ENCODE measurements at places on chromosomes 5 and 9.

DNA sequence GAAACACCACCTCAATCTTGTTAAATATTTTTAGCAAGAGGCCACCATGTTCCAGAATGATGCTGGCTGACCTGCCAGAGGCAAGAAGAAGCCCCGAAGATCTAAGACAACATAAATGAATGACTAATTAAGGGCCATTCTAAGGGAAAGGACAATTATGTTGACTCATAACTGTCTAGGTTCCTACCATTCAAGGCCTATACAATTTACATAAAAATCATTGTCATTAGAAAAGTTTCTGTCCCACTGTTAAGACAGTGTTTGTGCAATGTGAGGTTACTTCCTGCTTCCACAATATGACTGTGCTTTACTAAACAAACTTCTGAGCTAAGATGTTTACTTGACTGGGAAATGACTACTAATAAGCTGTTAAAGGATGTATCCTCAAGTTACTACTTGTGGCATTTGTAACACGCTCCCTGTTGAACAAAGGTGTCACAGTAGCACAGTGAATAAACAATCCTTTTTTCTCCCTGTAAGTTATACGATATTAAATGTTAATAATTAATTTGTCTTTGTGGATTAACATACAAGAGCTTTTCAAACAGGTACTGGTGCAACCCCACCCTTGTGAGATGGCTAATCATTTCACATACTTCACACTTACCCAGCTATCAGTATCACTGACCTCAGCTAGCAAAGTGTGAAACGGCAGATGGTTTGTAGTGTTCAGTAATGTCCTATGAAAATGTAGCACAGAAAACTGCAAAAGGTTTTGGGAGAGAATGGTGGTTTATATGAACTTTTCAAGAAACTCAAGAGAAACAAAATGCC lies 195.8 kb downstream of the EFNA5 start:
- DNase-seq: no peak

DNA sequence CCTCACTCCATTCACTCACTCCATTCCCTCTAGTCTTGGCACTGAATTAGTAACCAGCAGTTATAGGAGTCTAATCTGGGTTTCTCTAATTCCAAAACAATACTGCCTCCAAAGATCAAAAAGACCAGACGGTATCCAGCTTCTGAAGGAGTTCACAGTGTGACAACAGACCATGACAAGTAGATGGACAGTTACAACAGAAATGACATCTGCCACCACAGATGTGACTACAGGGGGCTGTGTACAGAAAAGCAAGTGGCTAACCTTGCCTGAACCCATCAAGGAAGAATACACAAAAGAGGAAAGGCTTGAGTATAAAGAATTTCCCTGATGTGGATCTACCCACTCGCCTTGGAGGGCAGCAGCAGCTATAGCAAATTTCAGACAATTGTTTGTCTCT lies 112.4 kb downstream of the ACTL7B start:
- no peak for DNase-seq

DNA sequence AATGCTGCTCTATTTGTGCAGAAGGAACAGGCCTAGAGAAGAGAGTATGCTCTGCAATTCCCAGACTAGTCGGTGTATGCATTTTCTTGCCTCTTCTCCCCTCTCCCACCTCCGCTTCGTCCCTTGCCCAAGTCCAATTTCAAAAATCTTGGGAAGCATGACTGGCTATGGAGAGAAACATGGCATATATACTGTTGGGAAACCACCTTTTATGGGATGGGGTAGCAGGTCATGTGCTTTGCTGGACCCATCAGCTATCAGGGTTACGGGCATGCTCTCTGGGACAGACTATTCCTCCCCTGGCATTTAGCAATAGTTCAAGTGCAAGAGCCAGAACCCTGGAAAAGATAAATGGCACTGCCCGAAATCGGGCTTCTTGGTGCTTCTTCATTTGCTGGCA lies 12.0 kb downstream of the ISL1 start:
- DNase-seq: no peak

GRCh38 chr5:55701462-55702103 lies 10.5 kb downstream of the SLC38A9 start:
- no peak for DNase-seq

DNA sequence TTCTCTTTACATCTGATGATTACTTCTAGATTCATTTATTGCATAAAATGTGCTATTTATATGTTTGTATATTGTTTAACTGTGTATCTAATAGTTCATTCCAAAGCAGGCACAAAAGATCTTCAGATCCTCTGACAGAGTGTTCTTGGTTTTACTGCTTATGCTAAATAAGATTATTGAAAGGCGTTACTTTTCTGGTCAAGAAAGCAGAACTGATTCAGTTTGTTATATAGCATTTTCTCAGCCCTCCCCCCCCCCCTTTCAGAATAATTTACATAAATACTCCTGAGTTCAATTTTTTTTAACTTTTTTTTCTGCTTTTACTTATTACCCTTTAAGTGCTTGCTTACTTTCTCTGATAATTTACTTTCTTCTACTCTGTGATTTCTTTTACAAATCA lies 15.4 kb downstream of the CDC42SE2 start:
- DNase-seq: no peak

DNA sequence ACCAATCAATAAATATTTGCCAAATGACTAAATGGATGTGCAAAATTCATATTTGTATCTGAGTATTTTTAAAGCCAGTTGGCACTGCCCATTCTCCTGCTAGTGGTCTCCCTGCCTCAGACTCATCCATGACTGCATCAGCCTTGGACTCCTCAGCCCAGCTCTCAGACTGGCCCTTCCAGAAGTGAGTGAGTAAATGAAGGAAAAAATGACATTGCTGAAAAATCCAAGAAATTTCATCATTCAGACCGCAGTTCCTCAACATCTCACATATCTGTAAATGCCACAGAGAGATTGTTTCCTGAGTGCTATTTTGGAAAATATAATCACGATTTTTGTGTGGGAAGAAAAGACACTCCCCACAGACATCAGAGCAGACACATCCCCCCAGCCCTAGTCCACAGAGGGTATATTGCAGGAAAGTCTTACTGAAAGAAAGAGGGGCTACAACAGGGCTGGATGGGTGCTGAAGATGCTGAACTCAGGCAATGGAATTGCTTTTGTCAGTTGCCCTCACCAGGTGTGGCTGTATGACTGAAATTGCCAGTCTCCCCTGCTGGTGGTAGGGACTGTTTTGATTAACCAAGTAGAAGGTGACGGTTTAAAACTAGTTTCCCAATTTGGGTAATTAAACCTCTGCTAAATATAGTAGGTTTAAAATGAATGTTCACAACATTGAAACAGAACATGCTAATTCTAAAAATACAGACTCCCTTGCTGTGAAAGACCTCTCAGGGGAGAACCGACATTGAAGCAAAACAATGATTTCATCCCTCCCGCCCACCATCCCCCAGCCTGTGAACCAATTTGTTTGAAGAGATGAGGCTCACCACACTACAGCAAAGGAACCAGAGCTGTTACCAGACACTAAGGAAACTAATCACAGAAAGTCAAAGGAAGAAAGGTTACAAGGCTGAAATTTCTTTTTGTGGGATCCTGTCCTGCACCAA lies 158.8 kb downstream of the DEPDC1B start:
- no peak for DNase-seq

DNA sequence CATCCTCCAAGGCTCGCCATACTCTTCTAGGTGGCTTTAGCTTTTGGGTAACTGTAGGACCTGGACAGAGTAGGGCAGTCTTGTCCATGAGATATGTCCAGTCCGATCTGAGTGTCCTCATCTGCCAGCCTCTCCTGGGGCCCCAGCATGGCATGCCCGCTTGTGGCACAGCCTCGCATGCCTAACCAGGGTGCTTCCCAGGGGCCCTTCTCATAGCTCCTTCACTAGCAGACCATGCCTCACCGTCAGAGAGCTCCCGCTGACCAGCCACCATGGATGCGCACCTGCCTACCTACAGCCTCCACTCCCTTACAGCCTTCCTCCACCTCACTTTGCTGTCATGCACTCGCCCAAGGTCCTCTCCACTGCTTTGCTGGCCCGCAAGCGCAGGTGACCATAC lies 60.6 kb upstream of the FNIP1 start:
- DNase-seq: no peak

DNA sequence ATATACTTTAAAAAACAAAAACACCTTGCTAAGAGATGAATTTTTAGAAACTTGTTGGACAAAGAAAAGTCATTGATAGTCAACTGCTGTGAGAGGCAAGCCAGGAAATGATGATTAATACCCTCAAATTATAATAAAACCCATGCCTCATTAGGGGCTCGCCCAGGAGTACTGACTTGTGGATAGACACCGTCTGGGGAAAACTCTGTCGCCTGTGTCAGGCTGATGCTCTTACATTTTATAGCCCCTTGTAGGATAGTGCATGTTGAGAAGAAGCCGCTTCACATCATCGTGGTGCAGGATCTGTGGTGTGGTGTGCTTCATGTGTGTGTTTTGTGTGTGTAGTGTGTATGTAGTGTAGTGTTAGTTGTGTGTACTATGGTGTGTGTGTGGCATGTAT lies 39.1 kb downstream of the SYK start:
- no peak for DNase-seq

DNA sequence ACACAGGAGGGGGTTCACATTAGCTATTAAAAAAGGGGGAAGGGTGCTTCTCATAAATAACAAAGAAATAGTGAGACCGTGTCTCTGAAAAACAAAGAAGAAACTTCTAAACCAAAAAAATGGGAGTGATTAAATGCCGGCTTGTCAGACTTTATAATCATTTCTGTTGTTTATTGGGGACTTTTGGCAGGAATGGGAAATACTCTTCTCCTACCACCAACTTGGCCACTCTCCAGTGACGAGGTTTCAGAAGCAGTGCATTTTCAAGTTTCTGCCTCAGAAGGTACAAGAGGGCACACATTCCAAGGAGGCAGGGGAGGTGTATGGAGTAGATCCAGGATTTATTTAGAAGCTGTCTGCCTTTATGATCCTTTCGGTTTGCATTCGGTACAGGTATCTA lies 46.2 kb downstream of the LIX1 start:
- DNase-seq: no peak

DNA sequence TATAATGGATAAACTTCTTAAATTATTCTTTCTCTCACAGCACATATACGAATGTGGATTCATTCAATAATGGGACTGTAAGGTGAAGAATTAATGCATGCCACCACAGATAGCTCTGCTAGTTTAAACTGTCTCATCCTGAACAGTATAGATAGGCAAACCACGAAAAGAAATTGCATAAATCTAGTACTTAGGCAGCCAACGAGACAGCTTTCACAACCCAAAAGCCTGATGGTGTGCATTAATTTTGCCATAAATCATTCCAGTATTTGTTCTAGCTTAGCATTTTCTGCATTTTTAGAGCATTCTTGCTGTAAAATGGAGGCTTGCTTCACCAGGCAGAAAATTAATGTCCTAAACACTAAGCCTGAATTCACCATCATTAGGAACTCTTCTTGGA lies 834.2 kb upstream of the DMAC1 start:
- DNase-seq: no peak

GRCh38 chr5:94694671-94695070 lies 76.2 kb downstream of the SLF1 start:
- no peak for DNase-seq

- no peak for DNase-seq
These were observed 63.1 kb upstream of the CD180 start for GRCh38 chr5:67259548-67260215.

DNA sequence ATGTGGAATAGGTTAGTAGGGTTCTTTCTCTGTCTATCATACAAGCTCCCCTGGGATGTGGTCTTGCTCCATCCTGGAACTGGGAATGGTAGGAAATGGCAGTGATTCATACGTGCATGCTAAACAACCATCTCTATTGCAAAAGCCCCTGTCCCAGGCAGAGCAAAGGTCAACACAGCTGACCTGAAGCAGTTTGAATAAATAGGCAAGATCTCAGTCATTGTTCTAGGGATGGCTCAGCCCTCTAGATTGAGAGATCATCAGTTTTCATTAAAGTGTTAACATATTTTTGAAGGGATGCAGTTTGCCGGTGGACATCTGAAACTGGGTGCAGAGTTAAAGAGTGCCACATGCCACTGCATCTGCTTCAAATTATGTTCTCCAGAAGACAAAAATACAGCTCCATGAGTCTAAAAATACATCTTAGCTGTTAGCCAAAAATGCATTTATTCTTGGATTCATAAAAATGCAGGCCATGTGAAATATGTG lies 224.1 kb downstream of the ESM1 start:
- no peak for DNase-seq

- no peak for DNase-seq
These were observed 124.1 kb upstream of the STC2 start for GRCh38 chr5:173452119-173452905.

DNA sequence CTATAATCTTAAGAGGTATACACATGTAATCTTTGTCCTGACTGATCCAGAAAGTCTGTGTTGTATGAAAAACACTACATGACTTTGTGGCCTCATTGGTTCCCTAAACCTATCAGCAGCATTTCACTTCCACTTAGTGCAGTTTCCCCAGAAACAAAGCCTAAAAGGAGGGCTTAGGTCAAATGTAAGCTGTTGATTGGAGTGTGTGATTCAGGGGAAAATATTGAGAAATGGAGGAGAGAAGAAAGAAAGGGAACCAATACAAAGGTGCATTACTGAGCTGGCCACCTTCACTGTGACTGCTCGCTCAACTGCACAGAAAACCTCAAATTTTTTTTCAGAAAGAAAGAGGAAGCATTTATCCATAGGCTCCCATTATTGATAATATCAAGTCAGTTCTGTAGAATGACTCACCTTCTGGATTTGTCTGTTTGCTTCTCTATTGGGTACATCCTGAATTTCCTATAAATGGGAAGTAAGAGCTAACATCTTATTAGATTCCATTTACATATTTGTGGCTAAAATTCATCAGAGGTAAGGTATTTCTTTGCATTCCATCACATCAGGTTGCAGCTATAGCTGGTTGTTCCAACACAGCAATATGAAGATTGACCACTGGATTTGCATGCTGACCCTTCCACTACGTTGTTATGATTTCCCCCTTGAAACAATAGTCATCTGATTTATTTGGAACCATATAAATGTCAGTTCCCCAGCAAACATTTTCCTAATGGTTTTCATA lies 10.3 kb upstream of the FST start:
- no peak for DNase-seq

- no peak for DNase-seq
These were observed 28.8 kb upstream of the PANK3 start for GRCh38 chr5:168607946-168608345.

DNA sequence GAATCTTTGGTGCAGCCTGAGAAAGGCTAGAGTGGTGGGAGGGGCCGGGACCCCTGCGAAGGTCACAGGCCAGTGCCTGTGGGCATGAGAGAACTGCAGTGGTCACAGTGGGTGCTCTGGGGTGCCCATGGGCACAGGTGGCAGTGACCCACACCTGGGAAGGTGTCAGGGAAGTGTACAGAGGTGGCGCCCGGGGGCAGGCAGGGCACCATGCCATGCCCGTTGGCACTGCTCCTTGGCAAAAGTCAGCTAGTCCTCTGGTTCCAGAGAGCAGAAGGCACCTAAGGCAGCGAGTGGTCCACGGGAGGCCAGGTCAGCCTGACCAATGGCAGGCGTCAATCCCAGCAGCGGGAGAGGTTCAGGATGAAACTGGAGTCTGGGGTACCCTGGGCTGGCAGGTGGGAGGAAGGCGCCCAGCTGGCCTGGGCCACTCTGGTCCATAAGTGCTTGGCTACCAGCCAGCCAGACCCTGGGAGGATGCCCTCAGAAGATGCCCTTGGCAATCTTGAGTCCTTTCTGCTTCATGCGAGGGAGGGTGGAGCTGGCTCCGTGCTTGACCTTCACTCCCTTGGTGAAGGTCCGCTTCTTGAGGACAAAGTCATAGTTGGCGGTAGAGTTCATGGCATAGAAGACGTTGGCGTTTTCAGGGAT lies 22.8 kb downstream of the RALGDS start:
- no peak for DNase-seq

Measured in NCI-H1092 treated with DMSO at 0.1 percent for 48 hours (cell line).